ENCODE measurements at places on chromosomes 3 and 15.

- DNase-seq: no peak
These were observed 133.1 kb upstream of the PLXNA1 start for GRCh38 chr3:126849768-126850167.

DNA sequence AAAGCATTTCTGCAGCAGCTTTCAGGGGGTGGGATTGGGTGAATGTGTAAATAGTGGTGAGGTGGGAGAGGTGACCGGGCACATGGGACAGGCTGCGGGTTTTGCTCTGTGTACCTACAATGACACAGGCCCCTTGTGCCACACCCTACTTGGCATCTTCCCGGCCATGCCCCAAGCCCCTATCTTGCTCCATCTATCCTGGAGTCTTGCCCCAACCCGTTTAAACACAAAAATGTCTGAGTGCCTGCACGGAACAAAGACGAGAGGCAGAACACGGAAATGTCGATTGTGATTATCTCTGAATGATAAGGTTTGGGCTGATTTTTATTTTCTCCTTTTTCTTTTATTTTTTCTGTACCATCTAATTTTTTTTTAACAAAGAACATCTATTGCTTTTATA lies 46.0 kb upstream of the SLC6A1 start:
- DNase-seq: no peak

DNA sequence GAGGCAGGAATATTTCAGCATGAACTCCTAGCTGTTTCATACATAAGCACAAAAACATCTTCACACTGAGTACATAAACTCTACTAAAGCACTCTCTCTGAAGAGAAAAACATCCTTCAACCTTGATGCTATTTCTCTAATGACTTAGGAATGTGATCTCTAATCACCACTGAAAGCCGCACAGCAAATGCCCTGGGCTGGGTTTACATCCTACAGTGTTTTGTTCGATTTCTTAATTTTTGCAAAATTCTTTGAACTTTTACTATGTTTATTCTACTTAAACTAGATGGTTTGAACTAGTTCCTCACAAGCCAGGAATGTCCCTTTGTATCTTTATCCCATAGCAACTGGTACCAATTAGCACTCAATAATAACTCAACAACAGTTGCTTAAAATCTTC lies 130.9 kb upstream of the ABI3BP start:
- no peak for DNase-seq

GRCh38 chr3:152769523-152769922 lies 65.4 kb upstream of the P2RY1 start:
- no peak for DNase-seq

- DNase-seq: no peak
These were observed 9.4 kb upstream of the EID1 start for GRCh38 chr15:48868536-48868935.
